ENCODE measurements at places on chromosomes 5 and 9. TPM values are rescaled to one million over a fixed set of nuclear protein-coding genes. Genes with fewer than 3 reads are reported as not detected.

The CDO1 gene
- 151 TPM for total RNA-seq

The ADAM19 gene
- total RNA-seq = 18.0 TPM

The SNX18 gene
- 24.7 TPM for total RNA-seq

The DNM1 gene
- total RNA-seq = 25.8 TPM

The ADAMTSL2 gene
- total RNA-seq = 0.63 TPM

The FLT4 gene
- total RNA-seq = 21.6 TPM

DNA sequence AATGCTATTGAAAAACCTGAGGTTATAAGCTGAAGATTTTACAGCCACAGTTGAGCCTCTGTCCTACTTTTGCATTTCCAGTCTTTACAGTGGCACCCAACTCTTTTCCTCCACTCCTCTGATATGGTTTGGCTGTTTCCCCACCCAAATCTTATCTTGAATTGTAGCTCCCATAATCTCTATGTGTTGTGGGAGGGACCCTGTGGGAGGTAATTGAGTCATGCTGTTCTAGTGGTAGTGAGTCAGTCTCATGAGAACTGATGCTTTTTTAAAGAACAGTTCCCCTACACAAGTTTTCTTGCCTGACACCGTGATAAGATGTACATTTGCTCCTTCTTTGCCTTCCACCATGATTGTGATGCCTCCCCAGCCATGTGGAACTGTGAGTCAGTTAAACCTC lies 646.1 kb upstream of the SEMA6A start:
- DNase-seq = no peak

GRCh38 chr5:54398191-54398590 lies 57.3 kb upstream of the HSPB3 start:
- no peak for DNase-seq

GRCh38 chr5:13580058-13580457 lies 364.4 kb downstream of the DNAH5 start:
- DNase-seq = no peak

DNA sequence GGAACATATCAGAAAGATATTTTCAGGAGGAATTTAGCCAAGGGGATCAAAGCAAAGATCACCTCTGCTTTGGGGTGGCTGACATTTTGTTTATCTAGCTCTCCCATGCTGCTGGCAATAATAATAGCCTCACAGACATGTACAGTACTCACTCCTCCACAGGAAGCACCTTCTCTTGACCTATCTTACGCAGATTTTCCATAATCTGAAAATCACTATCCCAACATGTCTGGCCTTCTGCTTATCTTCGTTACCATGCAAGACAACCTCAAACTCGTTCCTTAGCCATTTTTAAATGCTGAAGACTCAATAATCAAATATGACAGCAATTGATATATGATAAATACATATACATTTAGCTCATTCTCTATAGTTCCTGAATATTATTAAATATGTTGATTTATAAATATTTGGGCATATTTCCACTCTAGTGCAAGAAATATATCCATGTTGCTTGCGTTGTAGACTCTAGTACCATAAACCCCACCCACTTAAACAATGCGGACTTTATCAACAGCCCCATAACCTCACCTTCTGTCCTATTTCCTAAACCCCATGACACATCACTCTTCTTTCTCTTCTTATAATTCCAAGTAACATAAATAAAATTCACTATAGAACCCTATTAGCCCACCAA lies 18.0 kb downstream of the ZNF608 start:
- no peak for DNase-seq

DNA sequence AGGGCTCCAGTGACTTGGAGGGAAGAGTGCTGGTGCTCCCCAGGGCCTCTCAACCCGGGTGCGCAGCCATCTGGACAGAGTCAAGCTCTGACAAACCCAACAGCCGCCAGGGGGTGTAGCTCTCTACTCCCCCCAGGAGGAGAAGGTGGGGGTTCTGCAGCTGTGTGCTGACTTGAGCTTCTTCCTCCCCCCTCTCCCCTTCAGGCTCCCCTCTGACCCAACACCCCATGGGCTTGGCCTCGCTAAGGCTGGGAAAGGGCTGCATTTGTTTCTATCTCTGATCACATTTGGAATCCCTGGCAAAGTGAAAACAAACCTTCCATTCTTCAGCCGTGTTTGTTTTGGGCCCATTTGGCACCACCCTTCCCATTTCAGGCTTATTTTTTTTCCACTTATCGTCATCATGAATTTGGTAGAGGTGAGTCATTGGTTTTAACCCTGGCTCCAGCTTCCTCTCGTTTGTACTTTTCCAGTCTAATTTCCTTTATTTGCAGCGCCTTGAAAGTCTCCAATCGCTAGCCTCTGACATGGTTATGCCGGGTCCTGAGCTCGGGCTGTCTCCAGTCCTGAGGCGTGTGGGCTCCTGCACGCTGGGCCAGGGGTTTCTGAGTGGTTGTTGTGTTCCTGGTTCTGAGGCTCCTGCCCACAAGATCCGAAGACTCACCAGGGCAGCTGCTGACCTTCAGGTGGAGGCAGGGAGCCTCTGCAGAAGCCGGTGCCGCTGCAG lies 36.1 kb downstream of the DAP start:
- no peak for DNase-seq

GRCh38 chr5:1701884-1702283 lies 97.8 kb downstream of the MRPL36 start:
- no peak for DNase-seq

DNA sequence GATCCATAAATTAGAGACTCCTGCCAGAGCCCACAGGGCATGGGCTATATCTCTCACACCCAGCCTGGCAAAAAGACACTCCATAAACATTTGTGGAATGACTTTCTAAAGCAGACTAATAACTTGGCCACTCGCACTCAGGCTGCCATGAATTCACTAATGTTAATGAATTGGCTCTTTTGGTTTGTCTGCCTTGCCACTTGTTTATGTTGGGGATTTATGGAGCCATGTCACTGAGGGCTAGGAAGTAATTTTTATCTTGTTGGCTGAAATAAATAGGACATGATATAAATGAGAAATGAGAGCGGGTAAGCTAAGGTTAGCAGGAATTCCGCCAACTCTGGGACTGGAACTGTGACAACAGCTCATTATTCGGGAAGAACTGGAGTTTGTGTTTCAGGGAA lies 55.2 kb downstream of the DROSHA start:
- DNase-seq = no peak

GRCh38 chr9:93619272-93619775 lies 42.9 kb downstream of the PHF2 start:
- no peak for DNase-seq

DNA sequence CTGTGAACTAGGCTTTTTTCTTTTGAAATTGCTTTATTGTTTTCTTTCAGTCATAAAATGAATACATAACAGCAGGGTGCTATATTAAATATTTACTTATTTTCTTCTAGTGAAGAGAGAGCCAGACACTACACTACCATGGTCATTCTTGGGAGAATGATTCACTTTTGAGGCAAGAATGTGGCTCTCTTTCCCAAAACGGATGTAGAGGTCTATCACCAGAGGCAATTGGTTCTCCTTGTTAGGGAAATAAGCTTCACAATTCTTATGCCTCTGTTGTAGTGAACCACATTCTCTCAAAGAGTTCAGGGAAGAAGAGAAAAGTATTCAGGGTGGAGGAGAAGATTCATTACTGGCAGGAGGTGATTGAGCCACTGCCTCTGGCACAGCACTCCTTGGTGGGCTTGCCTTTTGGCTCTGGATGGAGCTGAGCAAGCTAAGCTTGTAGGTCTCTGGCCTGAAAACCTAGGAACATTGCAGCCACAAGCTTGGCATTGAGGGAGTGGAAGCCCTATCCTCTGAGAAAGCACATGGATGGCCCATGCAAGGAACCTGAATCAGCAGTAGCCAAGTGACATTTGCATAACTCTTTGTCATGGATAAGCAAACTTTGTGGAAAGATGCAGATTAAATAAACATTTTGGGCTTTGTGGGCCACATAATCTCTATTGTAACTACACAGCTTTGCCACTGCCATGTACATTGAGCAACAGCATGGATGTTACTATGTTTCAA lies 179.0 kb upstream of the TNC start:
- DNase-seq = no peak

- DNase-seq = no peak
Observed at GRCh38 chr9:29778281-29778849, 2205.1 kb upstream of the C9orf72 start.

GRCh38 chr9:36934478-36935065 lies 99.5 kb downstream of the PAX5 start:
- no peak for DNase-seq

DNA sequence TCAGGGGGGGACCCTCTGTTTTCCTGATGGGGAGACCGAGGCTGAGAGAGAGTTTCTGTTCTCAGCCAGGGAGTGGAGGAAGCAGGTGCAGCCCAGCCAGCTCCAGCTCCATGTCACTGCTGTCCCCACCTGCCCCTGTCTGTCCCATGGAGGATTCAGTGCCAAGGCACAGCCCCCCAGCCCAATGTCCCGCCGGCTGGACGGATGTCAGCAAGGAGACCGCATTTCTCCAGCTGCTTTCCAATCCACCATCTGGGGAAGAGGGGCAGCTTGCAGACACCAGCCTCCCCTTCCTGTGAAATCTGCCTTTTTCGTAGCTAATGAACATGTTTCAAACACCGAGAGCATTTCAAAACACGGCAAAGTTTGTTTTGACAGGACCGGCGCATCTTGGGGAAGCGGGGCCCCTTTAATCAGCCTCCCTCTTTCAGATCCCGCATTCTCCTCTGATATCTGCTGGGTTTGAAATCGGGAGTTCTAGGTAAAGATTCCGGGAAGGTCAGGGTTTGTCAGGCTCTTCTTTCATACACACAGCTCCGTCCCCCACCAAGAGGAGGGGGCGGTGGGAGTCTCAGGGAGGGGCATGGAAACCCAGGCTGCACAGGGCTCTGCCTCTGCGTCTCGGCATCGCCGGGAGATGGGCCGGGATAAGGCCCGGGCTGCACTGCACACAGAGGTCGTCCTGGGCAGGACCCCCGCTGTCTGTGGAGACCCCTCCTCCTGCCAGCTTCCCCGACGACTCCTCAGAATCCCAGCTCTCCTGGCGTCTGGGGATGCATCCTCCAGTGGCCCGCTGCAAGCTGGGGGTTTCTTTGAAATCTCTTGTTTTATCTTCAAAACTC lies 74.8 kb downstream of the NEK6 start:
- DNase-seq = no peak

DNA sequence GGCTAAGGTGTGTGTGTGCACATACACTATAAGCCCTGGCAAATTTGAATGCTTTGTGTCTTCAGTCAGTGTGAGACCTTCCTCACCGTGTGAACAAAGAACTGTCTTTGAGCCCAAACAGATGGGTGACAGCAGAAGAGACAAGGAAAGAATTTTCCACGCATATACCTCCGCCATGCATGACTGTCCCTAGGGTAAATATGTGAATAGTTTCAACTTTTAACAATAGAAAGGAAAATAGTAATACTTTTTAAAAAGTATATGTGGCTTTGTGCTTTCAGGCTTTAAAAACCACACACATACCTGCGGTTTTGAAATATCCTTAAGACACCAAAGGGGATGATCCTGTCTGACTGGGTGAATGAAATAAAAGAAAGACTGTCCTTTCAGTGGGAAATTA lies 438.6 kb upstream of the MPDZ start:
- no peak for DNase-seq

GRCh38 chr9:5825223-5825622 lies 7.7 kb downstream of the ERMP1 start:
- DNase-seq = no peak

- no peak for DNase-seq
Observed at GRCh38 chr5:2905741-2906140, 154.3 kb upstream of the IRX2 start.

GRCh38 chr9:101333490-101333889 lies 51.3 kb downstream of the BAAT start:
- no peak for DNase-seq

GRCh38 chr5:87400305-87400899 lies 12.3 kb downstream of the CCNH start:
- no peak for DNase-seq

- no peak for DNase-seq
Observed at GRCh38 chr9:84258371-84258770, 82.2 kb downstream of the SLC28A3 start.

GRCh38 chr9:128882677-128883603 lies 1.0 kb downstream of the LRRC8A start:
- DNase-seq = no peak

DNA sequence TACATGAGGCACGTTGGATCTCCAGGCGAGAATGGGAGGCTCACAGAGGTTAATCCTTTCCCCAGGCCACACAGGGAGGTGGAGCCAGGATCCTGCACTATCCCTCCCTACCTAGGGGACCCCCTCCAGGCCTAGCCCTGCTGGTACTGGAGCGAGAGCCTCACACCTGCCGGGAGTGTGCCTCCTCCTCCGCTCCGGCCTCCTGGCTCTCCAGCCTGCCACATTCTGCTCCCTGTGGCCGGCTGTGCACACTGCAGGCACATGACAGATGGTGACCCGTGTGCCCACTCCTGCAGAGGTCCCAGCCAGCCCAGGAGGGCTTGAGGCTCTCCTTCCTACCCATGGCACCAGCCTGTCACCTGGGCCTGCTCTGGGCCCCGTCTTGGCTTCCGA lies 93.4 kb downstream of the RXRA start:
- DNase-seq = no peak

- DNase-seq = no peak
Observed at GRCh38 chr9:78030296-78030552, 1.4 kb downstream of the GNAQ start.

All from omental fat pad (tissue), 4 donors.